T-helper 17 cell (primary cell): ENCODE measurements at places on chromosomes 3 and 15. TPM values are rescaled to one million over a fixed set of nuclear protein-coding genes. Genes with fewer than 3 reads are reported as not detected.

GRCh38 chr15:93042691-93043378 lies 46.2 kb downstream of the RGMA start:
- no peak for DNase-seq

GRCh38 chr3:135452881-135453280 lies 512.6 kb upstream of the PPP2R3A start:
- no peak for DNase-seq

DNA sequence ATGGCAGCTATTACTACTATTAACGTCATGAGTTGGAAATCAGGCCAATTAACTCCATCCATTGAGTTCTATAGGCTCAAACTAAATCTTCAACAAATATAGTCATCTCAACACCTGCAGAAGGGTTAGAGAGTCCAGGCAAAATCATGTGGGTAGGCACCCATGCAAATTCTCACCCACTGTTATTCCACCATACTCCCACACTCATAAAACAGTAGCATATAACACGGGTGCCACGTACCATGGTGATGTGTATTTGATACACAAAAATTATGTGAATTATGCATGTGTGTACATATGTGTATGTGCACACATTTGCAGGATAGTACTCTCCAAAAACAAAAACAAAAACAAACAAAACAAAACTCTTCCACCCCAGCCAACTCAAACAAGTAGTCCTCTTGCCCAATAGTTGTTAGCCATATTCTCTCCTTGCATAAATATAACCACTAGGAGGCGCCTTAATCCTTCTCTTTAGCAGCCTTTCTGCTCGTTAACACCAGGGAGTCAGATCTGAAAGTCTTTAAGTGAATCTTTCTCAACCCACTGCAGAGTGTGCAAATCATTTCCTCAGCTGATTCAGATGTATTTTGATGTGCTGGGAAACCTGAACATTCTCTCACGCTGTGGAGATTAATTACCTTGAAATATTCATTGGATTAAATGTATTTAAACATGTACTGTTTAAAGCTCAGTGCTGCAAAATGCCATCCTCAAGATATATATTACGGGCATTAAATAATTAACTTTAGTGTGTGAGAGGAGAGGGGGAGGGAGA lies 38.0 kb upstream of the COPB2 start:
- DNase-seq = no peak

DNA sequence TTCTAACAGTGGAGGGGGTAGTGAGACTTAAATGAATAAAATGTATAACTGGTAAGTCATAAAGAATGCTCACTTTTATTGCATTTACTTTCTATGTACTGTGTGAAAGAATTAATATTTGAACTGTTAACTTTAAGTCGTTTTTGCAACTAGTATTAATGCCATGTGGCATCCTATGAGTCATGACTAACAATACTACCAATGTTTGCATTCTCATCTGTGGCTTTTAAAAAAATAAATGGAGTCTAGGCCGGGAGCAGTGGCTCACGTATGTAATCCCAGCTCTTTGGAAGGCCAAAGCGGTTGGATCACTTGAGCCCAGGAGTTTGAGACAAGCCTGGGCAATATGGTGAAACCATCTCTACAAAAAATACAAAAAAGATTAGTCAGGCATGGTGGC lies 5.2 kb downstream of the C3orf49 start:
- no peak for DNase-seq

DNA sequence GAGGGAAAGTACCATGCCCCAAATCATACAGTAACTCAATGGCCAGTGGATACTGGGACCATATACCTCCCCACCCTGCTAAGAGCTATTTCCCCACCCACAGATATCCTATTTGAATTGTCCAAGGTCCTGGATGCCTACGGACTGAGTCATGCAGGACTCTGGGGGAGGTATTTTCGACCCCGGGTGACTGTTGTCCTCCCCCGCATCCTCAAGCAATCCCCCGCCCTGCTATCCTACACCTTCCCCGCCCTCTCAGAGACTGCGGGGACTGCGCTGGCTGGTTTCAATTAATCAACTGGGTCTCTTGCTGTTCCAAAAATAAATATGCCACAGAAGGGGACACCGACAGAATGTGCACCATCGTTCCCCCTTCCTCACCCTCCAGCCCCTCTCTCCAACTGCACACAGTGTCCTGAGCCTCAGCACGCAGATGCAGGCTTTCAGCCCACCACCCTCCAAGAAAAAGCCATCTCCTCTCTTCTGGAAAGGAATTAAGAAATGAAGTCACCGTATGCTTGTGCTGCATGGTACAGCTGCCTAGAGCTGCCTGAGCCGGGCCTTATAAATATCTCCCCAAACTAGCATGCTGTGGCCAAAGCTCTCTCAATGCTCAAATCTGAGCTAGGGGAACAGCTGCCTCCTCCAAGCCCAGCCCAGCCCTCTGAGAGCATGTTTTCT lies 8.1 kb downstream of the CAV3 start:
- DNase-seq = no peak

ZNF148 gene
- total RNA-seq = 40.0 TPM

NDUFB4 gene
- total RNA-seq = 69.9 TPM

LRRC49 gene
- total RNA-seq = 6.9 TPM

SPRED1 gene
- 0.10 TPM for total RNA-seq

GPR171 gene
- total RNA-seq = 33.8 TPM

HYAL3 gene
- total RNA-seq = 2.7 TPM
